Stimulated activated CD4-positive, alpha-beta T cell treated with anti-CD3 and anti-CD28 coated beads, Interleukin-12 subunit alpha, Interleukin-12 subunit beta, amount 100 ng/mL, for 48 hours (primary cell): ENCODE measurements at places on chromosomes 4 and X.

DNA sequence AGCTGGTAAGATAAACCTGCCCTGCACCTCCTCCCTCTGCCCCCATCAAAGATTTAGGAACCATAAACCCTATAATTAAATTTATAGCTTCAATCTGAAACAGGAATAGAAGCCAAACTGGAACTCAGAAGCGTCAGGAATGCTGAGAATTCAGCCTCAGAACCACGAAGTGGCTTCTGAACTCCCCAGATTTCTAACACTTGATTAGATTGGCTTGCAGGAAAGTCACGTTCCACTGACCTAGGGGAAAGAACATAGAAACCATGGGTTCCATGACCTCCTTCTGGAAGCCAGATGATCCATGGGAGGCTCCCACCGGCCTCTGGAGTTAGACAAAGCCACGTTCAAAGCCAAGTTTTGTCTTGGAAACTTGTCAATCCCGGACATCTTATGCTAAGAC lies 356.5 kb downstream of the MID1IP1 start:
- DNase-seq: no peak

DNA sequence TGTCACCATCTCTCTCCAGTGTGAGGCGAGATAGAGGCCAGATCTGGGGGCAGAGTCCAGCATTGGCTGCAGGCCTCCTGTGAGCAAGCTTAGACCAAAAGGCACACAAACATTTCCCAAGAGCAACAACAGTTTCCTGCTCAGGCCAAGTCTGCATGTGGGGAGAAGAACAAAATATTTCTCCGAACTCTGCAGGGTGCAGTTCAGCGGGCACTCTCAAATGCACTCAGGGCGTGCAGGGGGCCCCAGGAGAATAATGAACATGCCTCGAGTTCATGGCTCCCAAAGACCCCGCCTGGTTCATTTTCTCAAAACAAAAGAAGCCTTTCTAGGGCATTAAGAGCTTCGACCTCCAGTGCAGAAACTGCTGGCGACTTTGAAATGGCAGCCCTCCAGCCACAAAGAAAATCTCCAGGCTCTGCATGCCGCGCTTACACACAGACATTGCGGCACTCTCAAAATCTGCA lies 57.8 kb upstream of the HELT start:
- no peak for DNase-seq

GRCh38 chrX:22325096-22325495 lies 52.4 kb downstream of the CBLL2 start:
- no peak for DNase-seq

DNA sequence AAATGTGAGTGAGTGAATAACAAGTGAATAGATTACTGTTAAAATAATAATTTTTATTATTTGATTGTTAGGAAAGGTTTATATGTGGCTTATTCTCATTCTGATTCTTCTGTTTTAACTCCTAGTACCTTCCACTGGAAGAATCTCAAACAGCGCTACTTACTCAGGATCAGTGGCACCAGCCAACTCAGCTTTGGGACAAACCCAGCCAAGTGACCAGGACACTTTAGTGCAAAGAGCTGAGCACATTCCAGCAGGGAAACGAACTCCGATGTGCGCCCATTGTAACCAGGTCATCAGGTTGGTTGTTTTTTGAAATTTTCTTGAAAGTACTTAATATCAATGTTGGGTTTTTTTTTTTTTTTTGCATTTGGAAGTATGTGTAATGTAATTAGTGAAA lies 117.6 kb upstream of the BMPR1B start:
- DNase-seq: no peak

GRCh38 chrX:8586953-8587352 lies 122.3 kb downstream of the VCX3B start:
- DNase-seq: no peak

DNA sequence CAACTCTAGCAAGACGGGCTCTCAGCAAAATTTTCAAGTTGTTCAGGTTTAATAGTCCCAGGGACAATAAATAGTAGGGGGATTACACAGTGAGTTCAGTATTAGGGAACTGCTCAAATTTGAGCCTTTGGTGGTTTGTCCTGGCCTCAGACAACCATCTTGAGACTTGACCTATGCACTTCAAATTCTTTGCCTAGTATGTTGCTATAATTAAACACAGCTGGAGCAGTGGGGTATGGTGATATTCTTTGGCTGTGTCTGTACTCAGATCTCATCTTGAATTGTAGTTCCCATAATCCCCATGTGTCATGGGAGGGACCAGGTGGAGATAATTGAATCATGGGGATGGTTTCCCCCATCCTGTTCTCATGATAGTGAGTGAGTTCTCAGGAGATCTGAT lies 43.3 kb upstream of the TEX13A start:
- no peak for DNase-seq

GRCh38 chrX:37959212-37960021 lies 46.9 kb upstream of the SYTL5 start:
- no peak for DNase-seq

GRCh38 chr4:143185253-143186107 lies 763 bp downstream of the USP38 start:
- DNase-seq: peak; percentile 1

DNA sequence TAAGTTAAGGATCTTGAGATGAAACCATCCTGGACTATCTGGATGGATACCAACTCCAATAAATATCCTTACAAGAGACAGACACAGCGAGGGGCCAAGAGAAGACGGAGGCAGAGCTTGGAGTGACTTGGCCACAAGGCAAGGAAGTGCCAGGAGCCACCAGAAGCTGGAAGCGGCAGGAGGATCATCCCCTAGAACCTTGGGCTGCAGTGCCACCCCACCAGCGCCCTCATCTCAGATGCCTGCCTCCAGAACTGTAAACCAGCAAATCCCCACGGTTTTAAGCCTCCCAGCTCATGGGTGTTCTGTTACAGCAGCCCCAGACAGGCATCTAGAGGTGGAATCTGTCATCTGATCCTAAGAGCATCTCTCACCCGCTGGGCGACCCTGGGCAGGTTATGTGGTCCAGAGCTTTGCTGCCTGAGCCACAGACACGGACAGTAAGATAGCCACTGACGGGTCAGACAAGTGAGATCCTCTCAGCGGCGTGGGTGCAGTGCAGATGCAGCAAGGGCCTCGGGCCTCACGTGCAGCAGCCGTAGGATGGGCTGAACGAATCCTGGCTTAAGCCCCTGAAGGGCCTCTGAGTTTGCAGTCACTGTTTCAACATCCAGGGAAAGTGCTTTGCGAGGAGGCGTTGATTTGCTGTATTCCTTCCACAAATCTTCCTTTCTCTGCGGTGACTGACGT lies 25.1 kb upstream of the MXD4 start:
- no peak for DNase-seq
